ENCODE measurements at places on chromosomes 6 and 20.

- no peak for DNase-seq
Measured at GRCh38 chr6:147279427-147279826, 75.2 kb downstream of the STXBP5 start.

DNA sequence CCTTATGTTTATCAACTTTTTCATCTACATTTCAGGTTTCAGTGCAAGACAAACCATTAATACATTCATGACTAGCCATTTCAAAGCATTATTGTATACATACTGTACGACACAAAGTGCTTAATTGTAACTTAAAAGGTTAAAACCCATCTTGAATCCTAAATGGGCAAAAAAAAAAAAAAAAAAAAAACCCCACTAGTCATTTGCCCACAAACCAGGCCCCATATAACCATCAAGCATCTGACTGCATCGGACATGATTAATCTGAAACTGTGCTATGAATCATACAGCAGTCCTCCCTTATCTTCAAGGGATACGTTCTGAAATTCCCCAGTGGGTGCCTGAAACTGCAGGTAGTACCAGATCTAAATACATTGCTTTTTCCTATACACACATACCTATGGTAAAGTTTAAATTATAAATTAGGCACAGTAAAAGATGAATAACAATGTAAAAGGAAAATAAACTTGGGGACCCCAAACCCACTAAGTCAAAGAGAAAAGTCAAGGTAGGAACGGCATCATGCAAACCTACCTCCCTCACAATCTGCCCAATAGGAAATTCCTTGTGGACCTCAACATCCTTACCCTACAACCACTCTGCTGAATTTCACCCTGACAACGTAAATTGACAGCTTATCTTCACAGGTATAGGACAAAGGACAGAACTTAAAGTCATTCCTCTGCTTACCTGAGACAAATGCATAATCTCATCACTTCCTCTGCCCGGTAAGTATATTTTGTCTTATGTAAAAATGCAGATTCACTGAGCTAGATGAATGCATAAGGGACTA, 14.3 kb downstream of the B4GALT5 start:
- no peak for DNase-seq

DNA sequence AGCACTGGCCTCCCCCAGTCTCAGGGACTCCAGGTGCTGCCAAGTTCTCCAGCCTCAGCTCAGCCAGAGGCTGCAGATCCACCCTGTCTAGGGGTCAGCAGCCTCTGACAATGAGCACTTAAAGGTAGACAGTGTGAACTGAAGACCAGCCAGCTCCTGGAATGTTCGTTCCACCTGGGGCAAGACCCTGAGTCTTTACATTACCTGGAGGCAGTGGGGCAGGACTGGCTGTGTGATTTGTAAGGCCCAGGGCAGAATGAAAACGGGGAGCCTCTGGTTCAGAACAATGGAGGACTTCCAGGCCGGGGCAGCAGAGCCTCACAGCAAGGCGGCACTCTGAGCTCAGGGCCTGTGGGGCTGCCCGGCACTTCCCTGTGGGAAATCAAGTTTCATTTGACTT, 65.0 kb downstream of the CTCFL start:
- no peak for DNase-seq

- no peak for DNase-seq
Measured at GRCh38 chr6:72683797-72684196, 61.9 kb downstream of the KCNQ5 start.

DNA sequence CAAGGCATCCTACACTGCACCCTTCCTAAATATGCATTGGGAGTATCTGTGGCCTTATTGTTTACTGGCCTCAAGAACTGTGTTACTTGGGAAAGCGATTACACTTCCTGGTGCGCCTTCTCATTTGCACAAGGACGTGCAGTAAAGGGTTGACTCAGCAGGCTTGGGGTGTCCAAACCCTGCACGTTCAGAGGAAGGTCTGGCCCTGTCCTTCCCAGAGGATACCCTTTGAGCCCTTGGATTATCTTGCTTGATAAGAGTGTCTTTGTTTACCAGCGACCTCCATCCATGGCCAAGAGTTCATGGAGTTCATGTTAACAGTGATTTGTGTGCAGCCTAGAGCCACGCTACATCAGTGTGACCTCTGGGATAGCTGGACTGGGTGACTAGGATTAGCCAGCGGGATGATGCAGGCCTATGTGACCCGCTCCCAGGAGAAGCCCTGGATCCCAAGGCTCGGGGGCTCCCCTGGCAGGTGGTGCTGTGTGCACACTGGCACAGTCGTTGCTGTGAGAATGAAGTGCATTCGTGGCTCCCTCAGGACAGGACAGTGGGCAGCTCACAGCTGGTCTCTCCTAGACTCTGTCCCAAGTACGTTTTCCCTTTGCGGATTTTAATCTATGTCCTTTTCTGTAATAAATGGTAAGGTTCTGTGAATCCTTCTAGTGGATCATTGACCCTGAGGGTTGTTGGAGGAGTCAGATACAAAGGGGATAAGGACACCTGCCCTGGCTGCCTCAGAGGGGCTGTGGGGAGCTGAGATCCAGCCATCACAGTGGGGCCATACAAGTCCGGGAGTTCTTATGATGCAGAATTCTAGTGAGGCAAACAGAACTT, 73.5 kb downstream of the TTLL2 start:
- no peak for DNase-seq

DNA sequence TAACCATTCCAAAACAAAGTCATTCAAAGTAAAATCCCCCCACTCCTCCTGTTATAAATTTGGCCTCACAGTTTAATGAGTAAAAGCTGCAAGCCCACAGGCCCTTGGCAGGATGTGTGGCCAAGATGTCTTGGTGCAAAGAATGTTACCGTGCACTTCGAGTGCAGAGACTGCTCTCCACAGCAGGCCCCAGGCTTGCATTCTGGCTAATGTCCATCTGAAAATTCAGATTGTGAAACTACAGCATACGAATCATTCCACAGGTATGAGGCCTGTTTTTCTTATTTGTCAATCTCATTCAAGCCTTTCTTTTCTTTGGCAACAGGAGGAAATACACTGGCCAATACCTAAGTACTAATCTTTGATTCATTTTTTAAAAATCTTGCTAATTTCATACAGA, 7.1 kb downstream of the RPS6KA2 start:
- no peak for DNase-seq

DNA sequence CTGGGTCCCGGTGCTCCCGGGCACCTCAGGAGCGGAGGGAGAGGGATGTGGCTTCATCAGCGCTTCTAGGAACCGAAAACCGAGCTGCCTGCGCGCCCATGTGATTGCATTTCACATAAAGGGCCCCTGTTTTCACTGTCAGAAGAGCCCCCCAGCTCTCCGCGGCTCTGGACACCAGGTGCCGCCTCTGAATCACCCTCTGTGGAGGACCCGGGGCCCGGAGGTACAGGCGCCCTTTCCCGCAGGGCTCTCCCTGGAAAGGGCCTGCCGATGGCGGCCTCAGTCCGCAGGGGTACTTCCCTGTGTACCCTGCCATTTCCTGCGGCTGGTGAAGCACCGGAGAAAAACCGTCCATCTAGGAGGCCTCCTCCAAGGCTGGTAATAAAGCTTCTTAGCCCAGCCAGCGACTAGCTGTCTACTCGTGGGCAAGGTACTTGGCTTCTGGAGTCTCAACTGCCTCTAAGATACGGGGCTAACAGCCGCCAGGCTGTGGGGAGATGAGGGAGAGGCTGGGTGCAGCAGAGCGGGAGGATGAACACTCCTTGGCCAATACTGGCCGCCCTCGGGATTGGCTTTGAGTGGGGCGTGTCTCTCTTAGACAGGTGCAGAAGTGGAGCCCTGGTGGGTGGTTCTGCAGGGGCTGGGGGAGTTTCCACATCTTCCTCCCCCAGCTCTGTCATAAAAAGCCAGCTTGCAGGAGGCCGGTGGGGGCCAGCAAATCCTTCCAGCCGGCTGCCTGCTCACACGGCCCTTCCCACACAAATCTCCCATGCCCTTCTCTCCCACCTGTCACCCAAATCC, 1.6 kb downstream of the PPP1R16B start:
- peak; percentile 27 for DNase-seq

DNA sequence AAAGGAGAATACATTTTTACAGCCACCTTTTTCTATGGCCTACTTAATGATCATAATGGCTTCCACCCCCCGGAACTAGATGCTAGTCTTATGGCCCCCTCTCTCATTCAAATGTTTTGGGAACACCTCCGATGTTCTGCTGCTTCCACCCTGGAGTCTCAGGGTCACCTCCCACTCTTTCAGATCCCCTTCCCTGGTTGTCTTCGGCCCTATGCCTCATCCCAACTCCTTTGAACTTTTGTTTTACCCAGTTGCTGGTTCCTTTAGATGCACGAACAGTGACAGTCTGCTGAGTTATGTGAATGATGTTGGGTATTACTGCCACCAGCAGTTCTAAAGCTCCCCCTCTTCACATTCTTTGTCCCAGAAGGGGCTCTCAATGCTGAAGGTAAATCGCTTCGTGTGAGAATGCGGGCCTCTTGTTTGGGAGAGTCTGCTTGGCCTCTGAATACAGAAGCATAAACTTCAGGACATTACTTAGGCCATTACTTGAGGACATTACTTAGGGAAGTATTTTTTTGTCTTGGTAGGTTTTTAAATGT, 309.1 kb downstream of the SOX4 start:
- no peak for DNase-seq

GRCh38 chr6:143368426-143368825, 82.1 kb downstream of the ADAT2 start:
- no peak for DNase-seq

DNA sequence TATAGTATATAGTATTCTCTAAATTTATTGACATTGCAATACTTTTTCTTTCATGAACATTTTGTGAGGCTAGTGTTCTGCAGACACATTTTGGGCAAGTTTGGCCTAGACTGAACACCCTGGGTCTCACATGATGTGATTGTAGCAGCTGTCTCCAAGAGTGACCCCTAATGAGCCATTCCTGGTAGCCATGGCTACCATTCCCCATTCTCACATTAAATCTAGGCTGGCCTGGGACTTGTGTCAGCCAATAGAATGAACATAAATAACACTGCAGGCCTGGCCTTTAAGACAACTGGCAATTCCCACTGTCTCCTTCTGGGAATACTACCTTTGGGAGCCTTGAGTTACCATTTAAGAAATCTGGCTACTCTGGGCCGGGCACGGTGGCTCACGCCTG, 38.0 kb upstream of the TASP1 start:
- DNase-seq, result no peak

DNA sequence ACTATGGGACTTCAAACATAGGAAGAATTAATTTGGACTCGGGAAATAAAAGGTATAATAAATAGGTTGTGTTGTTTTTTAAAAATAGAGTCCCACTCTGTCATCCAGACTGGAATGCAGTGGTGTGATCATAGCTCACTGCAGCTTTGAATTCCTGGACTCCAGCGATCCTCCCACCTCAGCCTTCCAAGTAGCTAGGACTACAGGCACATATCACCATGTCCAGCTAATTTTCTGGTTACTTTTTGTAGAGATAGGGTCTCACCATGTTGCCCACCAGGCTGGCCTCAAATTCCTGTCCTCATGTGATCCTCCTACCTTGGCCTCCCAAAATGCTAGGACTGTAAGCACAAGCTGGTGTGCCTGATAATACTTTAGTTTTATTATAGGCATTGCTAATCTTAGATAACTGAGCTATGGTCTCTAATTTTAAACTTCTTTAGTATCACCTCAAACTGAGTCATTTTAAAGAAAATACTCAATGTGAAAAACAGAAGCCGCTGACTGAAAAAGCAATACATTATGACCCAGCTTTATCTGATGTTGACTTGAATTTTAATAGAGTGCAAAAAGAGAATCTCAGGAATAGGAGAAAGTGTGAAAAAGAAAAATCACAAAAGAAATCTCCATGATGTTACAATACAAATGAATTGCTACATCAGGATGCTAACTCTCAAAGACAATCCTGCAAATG, 251.0 kb downstream of the RNGTT start:
- DNase-seq, result no peak

DNA sequence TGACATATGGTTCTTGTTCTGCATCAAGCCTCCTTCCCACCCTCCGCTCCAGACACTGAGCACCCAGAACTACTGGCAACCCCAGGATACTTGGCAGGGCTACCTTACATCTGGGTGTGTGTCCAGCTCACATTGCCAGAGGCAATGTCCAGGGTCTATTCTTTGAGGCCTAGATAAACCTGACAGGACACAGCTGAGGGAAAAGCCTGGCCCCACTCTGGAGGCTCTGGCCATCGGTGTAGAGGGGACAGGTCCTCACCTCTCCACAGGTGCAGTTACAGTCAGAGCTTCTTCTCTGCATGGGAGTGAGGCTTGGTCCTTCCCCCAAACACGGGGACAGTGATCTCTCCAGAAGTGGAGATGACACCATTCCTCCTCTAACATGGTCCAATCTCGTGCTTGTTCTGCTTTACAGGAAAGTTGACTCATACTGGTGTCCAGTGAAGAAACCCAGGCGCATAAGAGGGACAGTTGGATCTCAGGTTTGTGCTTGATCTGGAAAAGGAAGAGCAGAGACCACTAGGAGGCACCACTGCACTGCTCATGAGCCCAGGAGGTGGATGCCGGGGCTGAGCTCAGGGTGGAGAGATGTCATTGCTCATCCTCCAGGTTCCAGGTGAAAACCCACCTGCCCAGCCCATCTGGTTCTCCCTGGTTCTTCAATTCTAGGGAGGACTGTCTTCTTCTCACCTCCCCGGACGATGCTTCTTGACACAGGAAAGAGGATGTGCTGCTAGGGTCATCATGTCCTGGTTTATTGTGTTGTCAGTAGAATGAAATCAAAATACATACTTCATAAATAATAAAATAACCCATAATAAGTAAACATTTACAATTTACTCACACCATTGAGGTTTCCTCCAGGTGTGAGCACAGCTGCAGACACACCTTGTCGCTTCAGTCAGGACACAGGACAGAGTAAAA, 14.7 kb downstream of the HLA-F start:
- DNase-seq, result peak; percentile 81

DNA sequence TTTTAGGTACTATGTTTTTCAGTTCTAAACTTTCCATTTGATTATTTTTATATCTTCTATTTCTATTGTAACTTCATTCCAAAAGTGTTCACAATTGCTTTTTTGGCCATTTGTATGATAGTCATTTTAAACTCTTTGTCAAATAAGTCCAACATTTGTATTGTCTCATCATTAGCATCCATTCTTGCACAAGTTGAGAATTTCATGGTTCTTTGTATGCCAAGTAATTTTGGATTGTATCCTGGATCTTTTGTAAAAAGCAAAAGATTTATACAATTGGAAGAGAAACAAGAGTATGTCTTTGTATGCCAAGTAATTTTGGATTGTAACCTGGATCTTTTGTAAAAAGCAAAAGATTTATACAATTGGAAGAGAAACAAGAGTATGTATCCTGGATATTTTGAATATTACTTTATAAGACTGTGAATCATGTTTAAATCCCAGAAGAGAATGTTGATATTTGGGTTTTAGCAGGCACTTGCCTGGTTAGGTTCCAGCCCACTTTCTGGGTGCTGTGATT, 36.9 kb upstream of the NT5E start:
- DNase-seq, result no peak
